A549 treated with ZK216348 at 1 μM for 4 hours (cell line): ENCODE measurements at places on chromosomes 4 and X. TPM values are rescaled to one million over a fixed set of nuclear protein-coding genes. Genes with fewer than 3 reads are reported as not detected.

The XG gene
- total RNA-seq, result not detected in 5 replicates

The ARHGAP36 gene
- not detected in 5 replicates for total RNA-seq

The ARX gene
- 0.45 to 0.74 TPM (median 0.52 TPM) in 5 replicates for total RNA-seq

The TKTL1 gene
- not detected in 5 replicates for total RNA-seq

The DCAF8L2 gene
- total RNA-seq, result not detected in 5 replicates

The OPHN1 gene
- total RNA-seq, result 1.4 to 2.4 TPM (median 1.5 TPM) in 5 replicates

The NONO gene
- total RNA-seq, result 344 to 455 TPM (median 405 TPM) in 5 replicates

The PRICKLE3 gene
- total RNA-seq, result 13.7 to 20.3 TPM (median 18.2 TPM) in 5 replicates

The MRPL1 gene
- 17.0 to 26.9 TPM (median 24.2 TPM) in 5 replicates for total RNA-seq

The TCEANC gene
- total RNA-seq, result 0.40 to 1.1 TPM (median 0.82 TPM) in 5 replicates

The BEND2 gene
- total RNA-seq, result not detected in 5 replicates

The TDO2 gene
- total RNA-seq, result 0.22 to 0.73 TPM (median 0.62 TPM) in 5 replicates
